Anterior cingulate cortex (tissue), 58 donors: ENCODE measurements at places on chromosomes 1 and 21.
A peak's percentile ranks its signal among the peaks of the same experiment; 100 is the strongest.

DNA sequence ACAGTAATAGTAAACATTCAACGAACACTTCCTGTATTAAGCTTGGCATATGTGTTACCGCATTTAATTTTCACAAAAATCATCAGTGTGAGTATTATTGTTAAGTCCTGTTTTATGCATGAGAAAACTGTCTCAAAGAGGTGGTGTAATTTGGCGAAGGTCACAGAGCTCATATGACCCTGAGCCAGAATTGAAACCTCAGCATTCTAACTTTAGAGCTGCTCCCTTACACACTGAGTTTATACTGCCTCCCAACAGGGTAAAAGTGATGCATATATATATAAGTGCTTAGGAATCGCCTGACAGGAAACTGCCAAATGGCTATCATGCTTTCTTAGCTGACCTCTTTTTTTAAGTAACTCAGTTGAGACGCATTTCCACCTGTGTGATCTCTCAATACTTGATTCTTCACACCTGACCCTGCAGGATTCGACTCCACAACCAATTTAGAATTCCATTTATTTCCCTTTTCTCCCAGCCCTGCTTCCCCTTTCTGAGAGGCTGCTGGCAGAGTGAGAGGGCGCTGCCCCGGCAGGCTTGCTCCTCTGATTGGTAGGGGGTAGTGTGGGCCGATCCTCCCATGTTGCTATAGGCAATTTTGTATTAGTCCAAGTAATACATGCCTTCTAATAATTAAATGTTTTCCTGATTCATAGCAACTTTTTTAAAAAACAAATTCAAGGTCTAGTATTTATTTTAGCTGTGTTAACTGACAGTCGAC, 40.5 kb downstream of the ZBTB40 start:
- no peak for DNase-seq

DNA sequence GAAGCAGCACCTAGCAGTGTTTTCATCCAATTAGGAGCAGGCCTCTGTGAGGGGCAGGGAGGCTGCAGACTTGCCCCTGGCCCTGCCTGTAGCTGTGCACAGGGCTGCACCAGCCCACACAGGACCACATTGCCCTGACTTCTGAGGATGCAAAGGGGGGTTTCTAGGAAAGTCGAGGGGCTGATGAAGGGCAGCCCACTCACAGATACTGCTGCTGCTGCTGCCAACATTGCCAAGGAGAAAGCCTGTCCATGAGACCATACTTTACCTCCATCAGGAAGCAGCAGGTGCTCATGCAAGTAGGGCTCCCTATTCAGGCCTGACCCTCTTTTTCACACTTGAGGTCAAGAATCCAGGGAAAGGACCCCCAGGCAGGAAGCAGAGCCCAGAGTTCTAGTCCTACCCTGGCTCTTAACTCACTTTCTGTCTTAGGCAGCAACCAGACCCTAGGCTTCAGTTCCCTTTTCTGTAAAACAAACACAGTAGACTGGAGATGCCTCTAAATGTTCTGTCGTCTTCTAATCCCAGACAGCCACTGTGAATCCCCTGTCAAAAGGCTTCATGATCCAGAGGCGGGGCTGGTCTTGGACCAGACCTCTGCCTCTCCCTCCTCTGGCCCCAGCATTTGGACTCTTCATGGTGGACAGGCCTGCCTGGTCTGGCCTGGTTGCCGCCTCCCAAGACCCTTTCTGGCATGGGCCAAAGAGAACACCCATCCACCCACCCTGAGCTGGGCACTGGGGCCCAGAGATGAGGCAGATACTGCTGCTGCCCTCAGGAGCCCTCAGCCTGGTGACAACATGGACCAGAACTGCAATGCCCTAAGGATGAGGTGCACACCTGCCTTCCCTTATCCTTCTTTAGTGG, 120.2 kb downstream of the GLIS1 start:
- no peak for DNase-seq

GRCh38 chr1:208476846-208477170, 232.6 kb upstream of the PLXNA2 start:
- DNase-seq, result no peak

GRCh38 chr1:37808369-37809319, 636 bp upstream of the YRDC start:
- DNase-seq, result peak; percentile 93

DNA sequence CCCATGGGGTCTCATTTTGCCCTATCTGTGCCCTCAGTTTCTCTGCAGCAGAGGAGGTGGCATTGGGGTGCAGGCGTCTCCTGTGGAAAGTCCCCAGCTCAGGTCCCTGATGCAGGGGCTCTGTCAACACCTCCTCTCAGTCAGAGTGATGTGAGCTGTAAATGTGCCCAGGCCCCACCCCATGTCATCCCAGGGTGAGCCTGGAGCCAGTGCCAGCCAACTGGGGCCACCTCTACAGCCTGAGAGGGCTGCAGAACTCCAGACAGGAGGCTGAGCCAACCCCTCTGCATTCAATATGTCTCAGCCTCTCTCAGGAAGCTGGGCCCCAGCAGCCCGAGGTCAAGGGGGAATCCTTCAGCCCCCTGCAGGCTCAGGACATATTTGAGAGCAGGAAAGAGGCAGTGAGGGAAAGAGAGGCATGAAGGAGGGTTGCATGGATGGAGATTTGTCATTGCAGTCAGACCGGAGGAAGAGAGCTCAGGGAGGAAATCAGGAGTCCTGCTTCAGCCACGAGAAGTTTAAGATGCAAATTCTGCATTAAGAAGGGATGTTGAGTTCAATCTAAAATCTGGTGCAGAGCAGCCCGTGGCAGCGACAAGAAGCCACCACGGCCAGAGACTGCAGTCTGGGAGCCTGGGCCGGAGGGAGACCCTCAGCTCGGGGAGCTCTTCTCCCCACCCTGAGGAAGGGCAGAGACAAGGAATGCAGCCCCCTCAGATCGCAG, 288.2 kb upstream of the VAMP3 start:
- DNase-seq, result no peak
